ENCODE measurements at places on chromosomes 3 and 15. TPM values are rescaled to one million over a fixed set of nuclear protein-coding genes. Genes with fewer than 3 reads are reported as not detected.
A peak's percentile ranks its signal among the peaks of the same experiment; 100 is the strongest.

DNA sequence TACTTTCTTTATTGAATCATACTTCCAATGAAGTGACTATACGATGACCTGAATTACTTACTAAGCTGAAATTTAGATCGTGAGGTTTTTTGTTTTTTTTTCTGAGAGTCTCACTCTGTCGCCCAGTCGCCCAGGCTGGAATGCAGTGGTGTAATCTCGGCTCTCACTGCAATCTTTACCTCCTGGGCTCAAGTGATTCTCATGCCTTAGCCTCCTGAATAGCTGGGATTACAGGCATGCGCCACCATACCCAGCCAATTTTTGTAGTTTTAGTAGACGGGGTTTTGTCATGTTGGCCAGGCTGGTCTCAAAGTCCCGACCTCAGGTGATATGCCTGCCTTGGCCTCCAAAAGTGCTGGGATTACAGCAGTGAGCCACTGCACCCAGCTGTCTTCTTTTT lies 28.7 kb downstream of the SPPL2A start:
- DNase-seq: no peak

The CLDN18 gene
- polyA plus RNA-seq: 0.84 TPM

GRCh38 chr3:27930052-27930602 lies 208.0 kb upstream of the EOMES start:
- DNase-seq: no peak

DNA sequence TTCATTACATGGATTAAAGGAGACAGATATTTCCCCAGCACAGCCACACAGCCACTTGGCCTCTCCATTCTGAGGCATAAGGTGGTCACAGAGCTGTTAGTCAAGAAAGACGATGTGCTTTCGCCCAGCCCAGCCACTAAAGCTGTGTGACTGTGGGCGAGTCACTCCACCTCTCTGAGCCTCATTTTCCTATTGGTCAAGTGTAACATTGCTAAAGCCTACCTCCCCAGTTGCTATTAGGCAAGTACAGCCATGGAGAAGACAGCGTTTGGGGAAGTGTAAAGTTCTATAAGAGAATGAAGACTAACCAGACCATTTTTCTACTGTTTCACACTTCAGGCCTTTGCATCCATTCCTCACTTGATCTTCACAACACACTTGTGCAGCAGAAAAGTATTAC lies 24.1 kb downstream of the TMEM40 start:
- DNase-seq: no peak

- DNase-seq: no peak
Observed at GRCh38 chr3:54862526-54862925, 65.3 kb downstream of the LRTM1 start.

DNA sequence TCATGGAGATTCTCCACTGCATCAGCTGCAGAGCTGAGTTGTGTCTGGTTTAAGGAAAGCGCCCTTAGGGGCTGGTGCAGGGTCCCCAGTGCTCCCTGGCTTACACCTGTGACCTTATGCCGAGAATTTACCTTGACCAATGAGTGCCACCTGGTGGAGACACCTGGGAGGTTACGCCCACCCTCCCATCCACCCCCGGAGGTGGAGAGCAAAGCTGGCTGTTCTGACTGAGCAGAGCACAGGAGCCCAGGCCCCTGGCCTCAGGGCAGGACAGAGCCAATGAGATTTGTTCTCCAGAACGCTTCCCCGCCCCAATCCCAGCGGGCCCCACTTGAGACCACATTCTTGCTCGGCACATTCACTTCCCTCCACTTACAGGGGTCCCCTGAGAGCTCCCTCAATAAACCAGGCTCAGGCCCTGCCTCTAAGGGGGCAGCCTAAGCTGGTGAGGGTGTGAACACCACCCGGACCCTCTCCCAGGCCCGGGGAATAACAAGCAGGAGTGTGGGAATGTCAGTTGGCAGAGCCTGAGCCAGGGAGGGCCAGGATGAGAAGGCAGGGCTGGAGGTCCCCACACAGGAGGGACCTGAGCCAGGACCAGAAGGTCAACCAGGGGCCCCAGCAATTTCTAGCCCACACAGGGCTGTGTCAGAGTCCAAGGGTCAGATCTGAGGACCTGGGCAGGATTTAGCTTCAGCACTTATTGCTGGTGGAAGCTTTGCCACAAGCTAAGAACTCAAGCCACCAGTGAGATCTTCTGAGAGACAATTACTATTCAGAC lies 117.1 kb downstream of the TPRA1 start:
- DNase-seq: no peak

GRCh38 chr3:150225986-150226385 lies 182.1 kb upstream of the TSC22D2 start:
- DNase-seq: peak; percentile 74

GRCh38 chr15:64285871-64286270 lies 70.1 kb downstream of the CSNK1G1 start:
- DNase-seq: no peak

- no peak for DNase-seq
Observed at GRCh38 chr15:58401991-58402649, 29.7 kb upstream of the LIPC start.

DNA sequence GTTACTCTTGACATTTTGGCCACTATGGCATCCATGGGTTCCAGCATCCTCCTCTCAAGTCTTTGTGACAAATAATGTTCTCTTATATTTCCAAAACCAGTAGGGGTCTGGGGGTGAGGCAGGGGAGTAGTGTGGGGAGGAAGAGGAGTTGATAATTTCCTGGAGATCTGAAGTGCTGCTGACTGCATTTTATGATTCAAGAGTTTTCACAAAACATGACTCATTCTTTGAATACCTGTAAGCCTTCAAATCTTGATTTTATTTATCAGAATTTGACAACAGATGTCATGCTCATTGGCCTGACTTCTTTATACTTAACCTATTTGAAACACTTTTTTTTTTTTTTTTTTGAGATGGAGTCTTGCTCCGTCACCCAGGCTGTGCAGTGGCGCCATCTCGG lies 98.8 kb upstream of the PLXND1 start:
- DNase-seq: no peak

DNA sequence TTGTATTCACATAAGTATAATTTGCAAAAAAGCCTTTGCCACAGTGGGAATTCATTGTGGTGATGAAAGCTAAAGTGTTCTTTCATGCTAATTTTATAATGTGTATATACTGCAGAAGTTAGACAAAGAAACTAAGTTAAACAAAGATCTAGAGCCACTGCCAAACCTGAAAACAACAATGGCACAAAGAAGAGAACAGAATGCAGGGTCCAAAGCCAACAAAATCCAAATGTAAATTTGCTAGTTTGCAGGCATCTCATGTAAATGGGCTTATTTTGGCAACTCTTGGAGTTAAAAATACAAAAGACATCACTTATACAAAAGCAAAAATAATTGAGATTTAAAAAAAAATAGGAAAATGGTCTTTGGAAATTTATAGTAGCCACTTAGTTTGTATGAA lies 123.0 kb downstream of the TCF12 start:
- no peak for DNase-seq

- no peak for DNase-seq
Observed at GRCh38 chr3:155179966-155180757, 100.0 kb downstream of the MME start.

DNA sequence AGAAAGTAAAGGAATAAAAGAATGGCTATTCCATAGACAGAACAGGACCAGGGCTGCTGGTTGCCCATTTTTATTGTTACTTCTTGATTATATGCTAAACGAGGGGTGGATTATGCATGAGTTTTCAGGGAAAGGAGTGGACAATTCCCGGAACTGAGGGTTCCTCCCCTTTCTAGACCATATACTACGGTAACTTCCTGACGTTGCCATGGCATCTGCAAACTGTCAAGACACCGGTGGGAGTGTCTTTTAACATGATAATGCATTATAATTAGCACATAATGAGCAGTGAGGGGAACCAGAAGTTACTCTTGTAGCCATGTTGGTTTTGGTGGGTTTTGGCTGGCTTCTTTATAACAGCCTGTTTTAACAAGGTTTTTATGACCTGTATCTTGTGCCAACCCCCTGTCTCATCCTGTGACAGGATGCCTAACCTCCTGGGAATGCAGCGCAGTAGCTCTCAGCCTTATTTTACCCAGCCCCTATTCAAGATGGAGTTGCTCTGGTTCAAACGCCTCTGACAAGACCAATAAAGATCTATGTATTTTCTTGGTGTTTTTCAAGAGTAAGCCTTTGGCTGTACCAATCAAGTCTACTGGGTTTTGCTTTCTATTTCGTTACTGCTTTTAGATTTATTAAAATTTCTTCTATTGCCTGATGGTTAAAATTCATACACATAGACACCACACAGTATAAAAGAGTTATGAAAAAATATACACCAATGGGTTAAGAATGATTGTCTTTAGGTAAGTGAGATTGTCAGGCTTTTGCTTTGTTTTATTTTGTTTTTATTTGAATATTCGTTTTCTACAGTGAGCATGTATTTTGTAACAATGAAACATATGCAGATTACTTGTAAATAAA lies 37.4 kb upstream of the CTDSPL start:
- DNase-seq: no peak

The CCNL1 gene
- 39.4 TPM for polyA plus RNA-seq

DNA sequence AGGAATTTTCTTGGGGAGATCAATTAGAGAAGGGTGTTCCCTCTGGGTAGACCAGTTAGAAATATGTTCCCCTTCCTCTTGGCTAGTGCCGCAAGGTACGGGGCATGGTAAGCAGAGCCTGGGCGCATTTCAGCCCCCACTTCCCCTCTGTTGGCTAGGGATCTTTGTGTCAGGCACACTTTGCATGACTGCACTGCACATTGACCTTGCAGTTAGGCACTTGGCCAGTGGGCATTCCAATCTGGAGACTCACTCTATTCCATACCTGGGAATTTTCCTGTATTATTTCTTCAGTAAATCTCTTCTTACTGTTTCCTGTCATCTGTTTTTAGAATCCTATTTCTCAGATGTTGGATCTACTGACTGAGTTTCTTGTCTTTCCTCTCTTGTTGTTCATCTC lies 30.0 kb upstream of the CACNA1D start:
- DNase-seq: no peak

DNA sequence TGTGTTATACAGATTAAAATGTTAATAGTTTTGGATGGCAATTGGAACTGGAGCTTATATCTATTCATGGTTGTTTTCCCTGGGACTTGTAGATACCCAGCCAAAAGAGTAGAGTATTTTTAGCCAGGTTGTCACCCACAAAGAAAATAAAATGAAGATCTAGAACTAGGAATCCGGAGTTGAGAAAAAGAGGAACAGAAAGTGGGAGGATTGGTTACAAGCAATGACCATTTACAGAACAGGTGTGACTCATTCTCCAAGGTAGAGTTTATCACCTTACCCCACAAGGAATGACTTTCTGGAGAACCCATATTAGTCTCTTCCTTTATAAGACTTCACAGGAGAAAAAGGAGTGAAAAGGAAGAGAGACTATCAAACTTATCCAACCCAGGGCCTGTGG lies 99.8 kb downstream of the TMEM108 start:
- DNase-seq: no peak

The GOLGA8S gene
- polyA plus RNA-seq: 0.36 TPM

The GASK1A gene
- 1.5 TPM for polyA plus RNA-seq

DNA sequence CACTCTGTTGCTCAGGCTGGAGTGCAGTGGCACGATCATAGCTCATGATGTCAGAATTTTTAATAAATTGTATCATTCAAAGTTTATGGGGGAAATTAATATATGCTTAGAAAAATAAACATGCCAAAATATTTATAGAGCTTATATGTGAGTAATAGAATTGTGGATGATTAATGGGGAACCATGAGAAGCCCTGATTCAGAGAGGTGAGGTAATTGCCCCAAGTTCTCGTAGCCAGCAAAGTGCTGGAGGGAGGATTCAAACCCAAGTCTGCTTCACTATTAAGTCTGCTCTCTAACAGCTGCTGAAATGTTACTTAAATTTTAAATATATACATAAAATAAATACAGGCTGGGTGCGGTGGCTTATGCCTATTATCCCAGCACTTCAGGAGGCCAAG lies 26.2 kb upstream of the IGF2BP2 start:
- DNase-seq: no peak

GRCh38 chr3:8445861-8446260 lies 55.8 kb upstream of the LMCD1 start:
- no peak for DNase-seq

GRCh38 chr3:72675243-72675642 lies 173.0 kb downstream of the SHQ1 start:
- DNase-seq: no peak

GRCh38 chr15:79916502-79917132 lies 19.8 kb upstream of the MTHFS start:
- no peak for DNase-seq

- no peak for DNase-seq
Observed at GRCh38 chr3:88152841-88153240, 3.1 kb downstream of the C3orf38 start.

The GRAMD1C gene
- polyA plus RNA-seq: 0.38 TPM

DNA sequence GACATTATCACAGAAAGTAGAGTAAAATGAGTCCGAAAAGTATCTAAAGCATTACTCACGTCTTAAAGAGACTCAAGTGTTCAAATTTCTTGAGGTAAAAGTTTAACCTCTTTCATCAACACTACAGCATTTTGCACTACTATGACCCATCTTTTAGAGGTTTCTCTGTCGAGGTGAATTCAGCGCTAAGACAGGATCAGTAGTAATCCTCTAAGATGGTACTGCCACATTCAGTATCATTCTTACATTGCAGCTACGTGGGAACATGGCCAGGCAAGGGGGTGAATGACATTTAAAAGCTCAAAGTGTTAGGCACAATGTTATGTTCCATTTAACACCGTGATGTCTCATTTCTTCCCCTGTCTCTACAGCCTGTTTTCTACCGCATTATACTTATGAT lies 210.8 kb downstream of the FMN1 start:
- DNase-seq: no peak

- DNase-seq: no peak
Observed at GRCh38 chr15:80495401-80495942, 91.3 kb downstream of the ARNT2 start.

DNA sequence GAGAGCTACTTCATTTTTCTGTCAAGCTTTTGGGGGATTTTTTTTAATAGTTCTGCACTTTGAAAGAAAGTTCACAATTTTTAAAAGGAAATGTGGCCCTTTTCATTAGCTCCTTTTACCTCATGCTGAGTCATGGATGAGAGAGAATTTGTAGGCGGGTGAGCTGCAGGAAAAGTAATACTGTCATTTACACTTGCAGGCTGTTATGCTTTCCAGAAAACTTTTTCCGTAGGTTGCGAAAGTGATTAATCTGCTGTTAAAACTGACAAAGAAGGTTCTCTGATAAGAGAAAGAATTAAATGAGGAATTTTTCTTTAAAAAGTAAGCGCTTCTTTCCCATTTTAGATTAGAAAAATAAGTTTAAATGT lies 430.2 kb downstream of the LPP start:
- DNase-seq: no peak

The CCDC39 gene
- not detected for polyA plus RNA-seq

GRCh38 chr15:78944669-78945407 lies at the start of gene CTSH:
Gene CTSH, minus strand, starts transcription at chr15:78945046. Its CDS starts 65 bp downstream, at chr15:78944981.
- peak; percentile 93 for DNase-seq

GRCh38 chr3:156978481-156978961 lies 152.4 kb downstream of the LEKR1 start:
- peak; percentile 9 for DNase-seq

GRCh38 chr3:190432216-190432615 lies 17.5 kb downstream of the TMEM207 start:
- no peak for DNase-seq

GRCh38 chr3:81859524-81859923 lies 98.1 kb upstream of the GBE1 start:
- no peak for DNase-seq

All from right cardiac atrium (tissue), 5 donors.